Activated CD4-positive, alpha-beta T cell treated with anti-CD3 and anti-CD28 coated beads, Interleukin-2, amount 50 U/mL, for 4 hours (primary cell): ENCODE measurements at places on chromosomes 1 and 21.

DNA sequence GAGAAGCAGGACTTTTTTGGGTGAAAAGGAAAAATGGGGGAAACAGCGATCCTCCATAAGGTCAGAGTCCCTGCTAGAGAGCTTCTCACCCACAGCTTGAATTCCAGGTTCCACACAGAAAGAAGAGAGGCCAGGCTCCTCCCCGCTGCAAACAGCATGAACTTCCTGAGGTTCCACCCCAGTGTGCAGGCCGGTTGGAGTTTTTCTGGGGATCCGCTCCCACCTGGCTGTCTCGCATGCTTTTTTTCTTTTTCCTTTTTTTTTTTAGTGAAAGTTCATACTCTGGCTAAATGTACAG, 595.1 kb upstream of the ZP4 start:
- DNase-seq, result no peak

- DNase-seq, result peak; percentile 17
These were observed 12.3 kb upstream of the MAP10 start for GRCh38 chr1:232792949-232793348.

DNA sequence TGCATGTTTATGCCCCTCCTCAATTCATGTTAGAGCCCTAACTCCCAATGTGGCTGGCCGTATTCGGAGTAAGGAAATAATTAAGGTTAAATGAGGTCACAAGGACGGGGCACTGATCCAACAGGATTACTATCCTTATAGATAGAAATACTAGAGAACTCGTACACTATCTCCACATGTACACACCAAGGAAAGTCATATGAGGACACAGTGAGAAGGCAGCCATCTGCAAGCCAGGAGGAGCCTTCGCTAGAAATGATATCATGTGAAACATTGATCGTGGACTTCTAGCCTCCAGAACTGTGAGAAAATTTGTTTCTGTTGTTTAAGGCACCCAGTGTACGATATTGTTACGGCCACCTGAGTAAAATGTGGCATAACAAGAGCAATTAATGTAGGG, 79.7 kb downstream of the FAF1 start:
- DNase-seq, result no peak

GRCh38 chr1:3126756-3127678, 58.0 kb downstream of the PRDM16 start:
- no peak for DNase-seq

DNA sequence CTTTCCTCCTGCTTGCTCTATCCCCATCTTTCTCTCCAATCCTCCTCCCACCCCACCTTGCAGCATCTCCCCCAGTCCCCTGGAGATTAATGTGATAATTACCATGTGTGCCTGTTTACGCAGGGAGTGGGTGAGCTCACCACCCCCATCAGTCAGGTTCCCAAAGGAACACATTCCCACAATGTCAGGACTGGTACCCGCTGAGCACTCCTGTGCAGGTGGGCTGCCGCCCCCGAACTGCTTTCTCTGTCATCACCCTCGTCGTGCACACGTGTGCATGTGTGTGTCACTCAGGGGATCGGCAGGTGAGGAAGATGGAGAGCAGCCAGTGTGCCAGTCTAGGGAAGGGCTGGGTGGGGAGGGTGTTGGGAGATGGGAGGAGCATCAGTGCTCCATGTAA, 163.4 kb downstream of the CACNA1E start:
- DNase-seq, result no peak

- DNase-seq, result no peak
These were observed 5.7 kb downstream of the DOCK7 start for GRCh38 chr1:62682531-62682930.

DNA sequence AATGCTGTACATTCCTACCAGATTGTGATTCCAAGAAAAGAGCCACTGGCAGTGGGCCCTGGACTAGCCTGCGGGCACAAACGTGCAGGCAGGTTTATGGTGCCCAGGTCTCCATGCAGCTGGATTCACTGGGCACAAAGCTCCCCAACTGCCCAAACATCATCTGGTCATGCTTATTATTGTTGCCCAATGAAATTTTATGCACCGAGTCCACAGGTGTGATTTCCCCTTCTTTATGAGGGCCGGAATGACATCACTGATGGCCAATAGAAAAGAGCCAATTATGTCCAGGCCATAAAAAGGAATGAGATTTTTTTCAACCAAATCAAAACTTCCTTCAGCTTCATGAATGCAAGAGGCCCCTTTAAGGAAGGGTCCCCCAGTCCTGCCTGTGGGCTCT, 66.2 kb downstream of the ERI3 start:
- DNase-seq, result no peak

GRCh38 chr1:29777522-29777921, 541.2 kb downstream of the PTPRU start:
- DNase-seq, result no peak

GRCh38 chr1:233473549-233474204, 140.2 kb upstream of the KCNK1 start:
- DNase-seq, result no peak

DNA sequence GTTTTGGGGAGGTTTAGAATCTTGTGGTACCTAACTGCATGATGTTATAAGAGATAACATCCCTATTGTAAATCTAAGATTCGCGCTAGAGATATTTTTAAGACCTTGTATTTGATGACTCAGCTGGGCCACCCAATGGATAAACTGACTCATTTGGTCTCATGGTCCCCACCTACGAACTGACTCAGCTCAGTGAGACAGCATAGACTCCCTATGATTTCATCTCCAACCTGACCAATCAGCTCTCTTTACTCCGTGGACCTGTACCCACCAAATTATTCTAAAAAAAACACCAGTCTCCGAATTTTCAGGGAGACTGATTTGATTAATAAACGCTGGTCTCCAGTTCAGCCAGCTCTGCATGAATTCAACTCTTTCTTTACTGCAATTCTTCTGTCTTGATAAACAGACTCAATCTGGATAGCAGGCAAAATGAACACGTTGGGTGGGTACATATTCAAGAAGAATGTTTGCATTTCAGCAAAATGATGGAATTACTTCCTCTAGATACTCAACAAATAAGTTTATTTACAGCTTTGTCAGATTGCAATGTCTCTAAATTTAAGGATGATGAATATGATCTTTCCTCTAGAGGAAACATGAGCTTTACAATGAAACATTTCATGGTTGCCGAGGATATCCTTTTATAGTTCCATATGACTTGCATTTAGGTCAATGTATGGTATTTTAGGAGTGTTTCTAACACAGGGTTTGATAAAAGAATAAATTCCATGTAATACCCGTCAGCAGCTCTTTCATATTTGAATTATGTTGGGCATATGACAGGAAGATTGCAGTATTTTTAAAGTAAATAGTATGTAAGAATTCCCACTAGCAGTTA, 516.6 kb upstream of the RGS18 start:
- no peak for DNase-seq

DNA sequence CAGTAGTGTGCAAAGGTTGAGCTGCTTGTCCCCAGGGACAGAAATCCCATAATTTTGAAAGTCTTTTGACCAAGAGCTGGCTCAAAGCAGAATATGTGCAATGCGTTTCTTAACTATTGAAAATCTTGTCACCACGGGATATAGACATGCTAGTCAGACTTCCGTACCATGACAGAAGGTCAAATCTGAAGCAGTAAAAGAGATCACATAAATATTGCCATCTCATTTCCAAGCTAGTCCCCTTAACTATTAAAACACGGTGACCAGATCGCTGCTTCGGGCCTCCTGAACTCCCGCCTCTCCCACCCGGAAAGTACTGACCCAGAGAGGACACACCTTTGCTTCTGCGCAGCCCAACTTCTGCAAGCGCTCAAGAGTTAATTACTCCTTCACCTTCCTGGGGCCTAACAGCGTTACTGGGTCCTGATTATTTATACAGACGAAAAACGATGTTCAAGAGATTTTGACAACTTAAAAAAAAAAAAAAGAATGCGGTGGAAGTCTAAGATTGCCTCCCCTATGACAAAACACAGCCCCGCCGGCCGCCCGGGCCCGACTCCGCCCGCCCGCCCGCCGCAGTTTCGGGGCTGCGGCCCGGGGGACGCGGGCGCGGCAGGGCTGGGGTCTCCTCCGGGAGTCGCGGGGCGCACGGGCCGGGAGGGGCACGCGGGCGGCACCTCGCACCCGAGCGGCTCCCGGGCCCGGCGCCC, 692 bp downstream of the SORT1 start:
- no peak for DNase-seq

DNA sequence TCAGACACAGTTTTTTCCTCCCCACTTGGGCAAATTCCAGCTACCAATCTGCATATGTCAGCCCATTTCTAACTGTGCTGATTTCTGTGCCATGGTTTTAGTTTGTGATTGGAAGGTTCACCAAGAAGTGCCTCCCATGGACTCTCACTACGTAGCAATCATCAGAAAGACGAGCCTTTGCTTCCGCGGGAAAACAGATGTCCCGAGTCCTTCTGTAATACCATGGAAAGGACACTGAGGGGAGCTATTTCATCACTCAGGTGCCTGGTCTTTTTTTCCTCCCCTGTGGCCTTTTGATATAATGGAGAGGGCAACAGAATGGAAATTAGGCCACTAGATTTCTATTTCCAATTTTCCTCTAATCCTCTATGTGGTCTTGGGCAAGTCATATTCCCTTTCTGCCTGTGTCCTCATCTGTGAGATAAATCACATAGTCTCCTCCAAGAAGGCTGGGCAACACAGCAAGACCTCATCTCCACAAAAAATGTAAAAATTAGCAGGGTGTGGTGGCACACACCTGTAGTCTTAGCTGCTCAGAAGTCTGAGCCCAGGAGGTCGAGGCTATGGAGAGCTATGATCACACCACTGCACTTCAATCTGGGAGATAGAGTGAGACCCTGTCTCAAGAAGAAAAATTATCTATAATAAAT, 24.8 kb downstream of the LEMD1 start:
- DNase-seq, result no peak

GRCh38 chr1:201499795-201500669, 6.9 kb downstream of the CSRP1 start:
- DNase-seq, result no peak

DNA sequence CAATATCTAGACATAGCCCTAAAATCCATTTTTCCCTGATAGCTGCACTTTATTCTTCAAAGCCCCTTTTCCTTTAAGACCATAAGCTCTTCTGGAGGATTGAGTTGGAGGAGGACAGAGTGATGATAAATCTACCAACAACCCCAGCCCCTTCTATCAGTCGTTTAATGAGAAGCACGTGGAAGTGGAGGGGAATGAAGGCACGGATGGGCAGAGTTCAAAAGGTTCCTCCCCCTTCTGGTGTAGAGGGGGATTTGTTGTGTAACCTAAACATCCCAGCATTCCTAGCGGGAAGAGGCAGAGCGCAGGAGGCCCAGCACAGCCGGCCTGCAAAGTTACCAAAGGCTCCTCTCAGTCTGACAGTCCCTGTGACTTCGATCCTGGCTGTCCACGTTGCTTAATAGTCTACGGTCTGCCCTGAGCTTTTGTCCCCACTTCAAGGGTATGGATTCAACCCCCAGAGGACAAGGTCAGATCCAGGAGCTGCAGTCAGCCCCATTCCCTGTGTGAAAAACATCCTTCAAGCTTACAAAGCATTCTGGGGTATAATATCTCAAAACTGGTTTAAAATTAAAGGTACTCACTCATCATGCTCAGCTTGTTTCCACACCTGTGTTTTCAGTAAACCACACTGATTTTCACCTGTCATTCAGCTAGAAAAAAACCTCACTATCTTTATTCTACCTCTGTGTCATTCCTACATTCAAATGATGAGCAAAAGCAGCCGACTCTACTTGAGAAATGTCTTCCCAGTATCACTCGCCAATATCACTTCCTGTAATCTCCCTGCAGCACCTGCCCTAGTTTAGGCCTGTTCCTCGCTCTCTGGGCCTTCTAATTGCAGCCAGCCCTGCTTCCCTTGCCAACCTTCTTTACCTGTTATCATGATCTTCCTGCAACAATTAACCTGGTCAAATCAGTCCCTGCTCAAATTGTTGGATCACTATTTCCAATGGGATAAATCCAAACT, 117.9 kb downstream of the PLPP3 start:
- DNase-seq, result no peak

- DNase-seq, result no peak
These were observed 13.0 kb downstream of the RCC1 start for GRCh38 chr1:28518745-28519341.

DNA sequence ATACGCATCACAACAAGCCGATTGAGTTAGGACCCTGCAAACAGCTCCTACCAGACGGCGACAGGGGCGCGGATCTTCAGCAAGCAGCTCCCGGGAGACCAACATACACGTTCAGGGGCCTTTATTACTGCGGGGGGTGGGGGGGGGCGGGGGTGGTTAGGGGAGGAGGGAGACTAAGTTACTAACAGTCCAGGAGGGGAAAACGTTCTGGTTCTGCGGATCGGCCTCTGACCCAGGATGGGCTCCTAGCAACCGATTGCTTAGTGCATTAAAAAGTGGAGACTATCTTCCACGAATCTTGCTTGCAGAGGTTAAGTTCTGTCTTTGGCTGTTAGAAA, 162.0 kb downstream of the RUNX1 start:
- peak; percentile 6 for DNase-seq

DNA sequence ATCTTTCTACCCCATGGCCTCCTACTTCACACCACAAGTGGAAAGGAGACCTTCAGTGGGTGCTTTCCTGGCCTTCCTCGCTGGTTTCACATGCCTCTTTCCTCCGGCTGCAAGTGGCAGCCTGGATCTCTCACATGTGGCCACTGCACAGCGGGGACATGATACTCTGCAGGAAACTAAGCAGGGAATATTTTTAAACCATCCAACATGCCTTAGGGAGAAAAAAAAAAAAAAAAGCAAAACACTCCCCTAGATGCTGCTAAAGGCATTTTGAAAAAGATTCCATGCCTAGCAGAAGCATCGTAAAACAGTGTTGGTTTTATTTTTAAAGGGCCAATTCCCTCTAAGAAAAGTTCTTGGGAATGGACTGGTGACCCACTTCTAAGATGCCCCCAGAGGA, 12.2 kb upstream of the GJA5 start:
- no peak for DNase-seq

GRCh38 chr1:59346429-59346828, 49.5 kb downstream of the FGGY start:
- no peak for DNase-seq

GRCh38 chr1:160724465-160725242, 13.0 kb upstream of the CD48 start:
- DNase-seq, result no peak

- no peak for DNase-seq
These were observed 4.4 kb downstream of the MAD2L2 start for GRCh38 chr1:11676386-11677103.

DNA sequence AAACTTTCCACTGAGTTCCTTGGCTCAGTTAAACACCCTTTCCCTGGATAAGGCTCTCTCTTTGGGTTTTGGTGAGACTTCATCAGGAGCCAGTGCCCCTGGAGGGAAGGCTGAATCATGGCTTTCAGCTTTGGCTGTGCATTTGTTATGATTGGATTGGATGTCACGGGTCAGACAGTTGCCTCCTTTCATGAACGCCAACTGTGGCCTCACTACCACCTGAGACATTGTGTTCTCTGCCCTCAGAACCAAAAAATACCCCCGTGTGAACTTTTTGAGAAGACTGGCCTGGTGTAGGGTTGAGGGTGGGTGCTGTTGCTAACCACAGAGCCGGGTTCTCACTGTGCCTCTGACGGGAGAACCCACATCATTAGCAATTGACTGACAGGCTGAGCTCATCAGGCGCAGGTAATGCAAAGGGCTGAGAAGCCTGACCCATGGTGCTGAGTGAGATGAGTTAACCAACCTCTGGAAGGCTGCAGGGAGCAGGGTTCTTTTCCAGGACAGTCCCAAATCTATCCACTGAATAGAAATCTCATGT, 65.6 kb downstream of the HHAT start:
- no peak for DNase-seq
